ENCODE measurements at places on chromosomes 1 and 21.

GRCh38 chr1:164563721-164564360 is 4.9 kb downstream of the PBX1 start:
- DNase-seq = no peak

- no peak for DNase-seq
Observed at GRCh38 chr1:231976231-231976630, 349.6 kb downstream of the DISC1 start.

DNA sequence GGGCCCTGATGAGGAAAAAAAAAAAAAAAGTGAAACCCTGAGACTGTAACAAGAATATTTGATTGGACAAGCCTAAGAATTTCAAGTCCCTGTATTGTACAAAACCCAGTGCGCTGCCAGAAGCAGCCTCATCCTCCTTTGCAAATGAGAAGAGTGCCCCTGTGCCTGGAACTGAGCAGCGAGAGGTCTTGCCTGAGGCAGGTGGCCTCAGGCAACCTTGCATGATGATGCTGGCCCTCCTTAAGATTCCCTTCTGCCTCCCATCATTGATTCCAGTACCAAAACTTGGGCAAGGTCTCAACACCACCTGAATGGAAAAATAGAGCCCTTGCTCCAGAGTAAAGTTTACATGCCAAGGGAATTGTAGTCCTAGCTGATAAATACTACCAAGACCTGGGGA is 129.6 kb upstream of the RAB4A start:
- no peak for DNase-seq

- no peak for DNase-seq
Observed at GRCh38 chr1:207155028-207155427, 51.0 kb downstream of the C4BPA start.

DNA sequence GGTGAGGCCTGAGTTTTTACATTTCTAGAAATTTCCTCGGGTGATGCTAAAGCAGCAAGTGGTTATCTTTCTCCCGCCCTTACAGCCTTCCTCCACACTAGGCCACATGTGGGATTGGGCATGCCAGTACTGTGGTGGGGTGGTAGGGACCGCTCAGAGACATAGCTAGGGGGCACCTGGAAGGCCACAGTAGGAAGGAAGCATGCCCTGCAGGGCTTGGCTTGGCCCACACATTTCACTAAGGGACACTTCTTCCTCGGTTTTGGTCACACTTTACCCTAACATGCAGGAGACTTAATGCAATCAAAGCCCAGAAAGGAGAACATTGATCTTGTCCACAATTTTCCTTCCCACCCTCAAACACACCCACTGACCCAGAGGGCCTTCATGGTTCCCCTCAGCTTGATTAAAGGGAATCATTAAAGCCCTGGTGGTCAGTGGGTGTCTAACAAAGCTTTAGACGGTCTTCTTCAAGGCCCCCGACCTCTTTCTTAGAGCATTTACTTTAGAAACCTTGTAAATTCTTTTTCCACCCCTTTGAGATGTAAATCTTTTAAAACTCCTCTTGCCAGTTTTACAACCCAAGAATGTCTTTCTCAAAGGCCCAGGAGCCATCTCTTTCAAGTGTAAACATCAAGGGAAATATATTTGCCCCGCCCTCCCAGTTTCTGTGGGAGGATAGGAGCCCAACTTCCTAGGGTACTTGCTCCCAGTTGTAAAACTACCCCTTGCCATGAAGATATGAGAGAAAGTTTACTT is 246.4 kb upstream of the PTBP2 start:
- DNase-seq = no peak

GRCh38 chr1:225974454-225974853 is 24.7 kb downstream of the SDE2 start:
- DNase-seq = no peak

Data from fibroblast of skin of scalp (primary cell).